ENCODE measurements at places on chromosomes 4 and X.

DNA sequence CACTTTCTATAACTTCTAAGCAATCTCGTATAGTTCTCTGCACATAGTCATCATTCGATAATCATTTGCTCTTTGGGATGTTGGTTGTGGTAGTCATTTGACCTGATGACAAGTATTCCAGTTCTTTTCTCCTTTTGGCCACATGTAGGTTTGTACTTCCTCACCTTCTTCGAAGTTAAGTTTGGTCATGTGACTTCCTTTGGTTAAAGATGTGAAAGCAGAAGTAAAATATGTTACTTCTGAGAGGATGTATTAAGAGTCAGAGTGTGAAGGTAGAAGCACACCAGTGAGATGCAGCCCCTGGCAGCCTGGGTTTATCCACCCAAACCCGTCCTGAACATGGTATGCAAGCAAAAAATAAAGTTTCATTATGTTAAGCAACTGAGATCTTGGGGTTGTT, 48.9 kb upstream of the ZNF518B start:
- no peak for DNase-seq

GRCh38 chr4:93396272-93396671, 432.3 kb upstream of the ATOH1 start:
- DNase-seq: no peak

GRCh38 chr4:190017357-190018200, 9.5 kb downstream of the FRG2 start:
- DNase-seq: no peak

DNA sequence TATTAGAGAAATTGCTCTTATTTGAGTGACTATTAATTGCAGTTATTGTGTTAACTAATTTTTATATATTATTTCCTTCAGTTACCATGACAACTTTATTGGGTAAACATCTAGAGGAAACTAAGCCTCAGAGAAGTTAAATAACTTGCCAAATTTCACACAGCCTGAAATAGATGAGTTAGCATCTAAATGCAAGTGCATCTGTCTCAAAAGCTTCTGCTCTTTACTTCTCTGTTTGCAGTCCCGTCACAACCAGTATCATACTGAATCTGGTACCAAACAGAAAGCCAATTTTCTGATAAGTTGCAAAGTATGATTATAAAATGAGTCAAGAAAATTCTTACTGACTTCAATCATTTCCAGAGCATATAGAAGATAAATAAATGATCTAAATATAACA, 1544.9 kb upstream of the PCDH7 start:
- DNase-seq: no peak

DNA sequence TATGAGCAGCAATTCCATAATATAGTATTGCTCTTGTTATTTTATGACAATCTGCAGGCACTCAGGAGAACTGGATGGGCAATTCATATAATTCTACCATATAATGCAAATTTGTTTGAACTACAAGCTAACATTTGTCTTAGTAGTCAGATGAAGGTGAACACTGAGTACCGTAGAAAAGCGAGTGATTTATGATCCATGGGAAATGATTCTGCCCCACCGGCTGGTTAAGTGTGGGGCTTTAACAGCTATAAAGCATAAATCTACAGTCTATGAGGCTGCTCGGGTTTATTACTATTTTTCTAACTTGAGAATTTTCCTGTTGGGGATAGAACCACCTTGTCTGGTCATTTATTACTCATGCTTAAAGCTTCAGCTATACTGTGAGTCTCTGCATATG, 275.5 kb downstream of the PCDH10 start:
- no peak for DNase-seq

DNA sequence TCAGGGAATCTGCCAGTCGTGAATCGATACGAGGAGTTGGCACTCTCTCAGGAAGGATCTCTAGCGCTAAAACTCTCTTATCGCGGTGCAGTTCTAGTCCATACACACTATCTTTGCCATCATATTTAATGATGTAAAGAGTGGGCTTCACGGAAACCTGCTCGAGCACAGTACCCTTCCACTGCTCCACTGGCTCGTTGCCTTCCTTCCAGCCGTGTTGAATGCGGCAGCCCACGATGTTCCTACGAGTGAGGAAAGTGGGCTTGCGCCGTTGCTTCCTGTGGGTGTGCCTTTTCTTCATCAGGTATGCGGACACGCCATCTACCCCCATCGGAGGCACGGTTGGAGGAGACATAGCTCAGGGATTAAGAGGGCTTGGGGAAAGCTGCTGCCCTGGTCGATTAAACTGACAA, 661 bp downstream of the SPIN4 start:
- no peak for DNase-seq

DNA sequence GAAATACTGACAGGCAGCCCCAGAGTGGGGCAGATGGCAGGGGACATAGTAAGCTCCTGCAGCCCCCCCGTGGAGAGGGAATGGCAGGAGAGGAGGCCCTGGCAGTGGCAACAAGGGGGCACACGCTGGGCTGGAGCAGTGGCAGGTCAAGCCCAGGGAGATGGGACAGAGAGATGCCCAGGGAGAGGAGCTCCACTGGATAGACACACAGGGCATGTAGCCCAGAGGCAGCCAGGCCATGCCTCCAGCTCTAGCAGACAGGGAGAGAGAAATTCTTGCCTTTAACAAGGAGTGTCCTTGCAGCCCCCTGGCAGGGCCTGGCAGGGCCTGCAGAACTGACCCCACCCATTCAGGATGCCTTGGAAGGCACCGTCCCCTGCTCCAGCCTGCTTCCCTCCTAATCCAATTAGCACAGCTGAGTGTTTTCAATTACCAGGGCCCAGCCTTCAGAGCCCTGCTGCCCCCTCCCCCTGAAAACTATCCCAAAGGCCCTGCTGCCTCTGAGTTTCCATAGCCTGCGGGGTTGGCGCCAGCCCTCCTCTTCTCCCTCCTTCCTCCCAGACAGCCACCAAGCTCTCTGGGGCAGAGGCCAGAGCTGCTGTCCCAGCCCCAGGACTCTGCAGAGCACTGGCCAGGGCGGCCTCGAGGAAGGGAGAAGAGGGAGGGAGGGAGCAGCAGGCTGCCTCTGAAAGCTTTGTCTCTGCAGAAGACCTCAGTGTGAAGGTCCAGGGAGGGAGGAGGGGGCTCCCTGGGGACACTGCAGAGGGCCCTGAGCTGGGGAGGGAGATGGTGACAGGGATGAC, 12.5 kb downstream of the L1CAM start:
- DNase-seq: no peak

GRCh38 chrX:110671068-110671803, 124.4 kb downstream of the CHRDL1 start:
- no peak for DNase-seq

DNA sequence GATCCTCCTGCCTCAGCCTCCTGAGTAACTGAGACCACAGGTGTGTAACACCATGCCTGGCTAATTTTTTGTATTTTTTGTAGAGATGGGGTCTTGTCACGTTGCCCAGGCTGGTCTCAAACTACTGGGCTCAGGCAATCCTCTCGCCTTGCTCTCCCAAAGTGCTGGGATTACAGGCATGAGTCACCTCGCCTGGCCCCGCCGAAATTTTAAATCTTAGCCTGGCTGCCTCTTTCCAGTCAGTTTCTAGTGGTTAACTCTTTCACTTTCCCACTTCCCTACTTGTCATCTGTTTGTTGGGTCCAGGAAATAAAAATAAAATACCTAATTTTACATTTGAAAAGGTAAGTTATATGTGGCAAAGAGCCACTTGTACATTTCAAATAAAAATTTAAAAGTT, 62.4 kb downstream of the TMEM165 start:
- no peak for DNase-seq

DNA sequence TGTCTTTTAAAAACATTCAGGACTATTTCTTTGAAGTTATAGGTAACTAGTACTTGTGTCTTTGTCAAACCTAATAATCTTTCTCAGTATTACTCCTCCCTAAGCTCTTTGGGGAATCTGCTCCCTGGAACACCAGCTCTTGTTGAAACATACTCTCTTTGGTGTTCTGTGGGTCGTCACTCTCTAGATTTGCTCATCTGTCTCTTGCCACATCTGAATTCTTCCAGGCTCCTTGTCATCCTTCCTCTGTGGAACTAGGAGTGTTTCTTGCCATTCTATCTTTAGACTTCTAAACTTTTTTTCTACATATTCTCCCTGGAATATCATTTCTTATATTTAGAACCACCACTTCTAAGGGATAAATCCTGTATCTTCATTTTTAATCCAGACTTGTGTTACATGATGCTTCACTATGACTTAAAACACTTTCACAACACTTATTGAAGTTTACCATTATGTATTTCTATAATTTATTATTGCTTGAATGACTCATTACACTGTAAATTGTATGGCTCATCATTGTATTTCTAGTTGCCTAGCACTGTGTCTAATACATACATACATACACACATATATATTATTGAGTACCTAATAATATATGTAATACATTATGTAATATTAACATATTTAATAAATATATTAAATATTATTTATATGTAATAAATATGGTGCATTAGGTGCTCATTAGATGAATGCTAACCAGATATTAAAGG, 186.1 kb downstream of the TMA16 start:
- no peak for DNase-seq

- DNase-seq: no peak
These were observed 88.0 kb downstream of the ATP11C start for GRCh38 chrX:139844884-139845283.

DNA sequence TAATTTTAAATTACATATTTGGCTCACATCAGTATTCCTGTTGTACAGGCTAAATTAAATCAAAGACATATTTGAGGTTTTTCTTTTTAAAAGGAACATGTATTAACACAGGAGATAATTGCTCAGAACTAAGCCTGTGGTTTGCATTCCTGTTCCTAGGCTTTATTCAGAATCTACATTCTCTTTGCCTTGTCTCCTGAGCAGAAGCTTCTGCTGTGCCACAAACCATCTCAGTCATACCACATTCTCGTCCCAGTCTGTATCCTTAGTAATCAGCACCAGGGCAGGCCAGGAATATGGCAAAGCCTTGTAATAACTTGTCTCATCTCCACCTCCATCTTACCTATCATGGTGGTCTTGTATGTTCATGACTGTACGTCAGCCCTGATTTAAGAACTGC, 162.8 kb downstream of the ARHGAP24 start:
- DNase-seq: no peak

- no peak for DNase-seq
These were observed 188.7 kb upstream of the VCX start for GRCh38 chrX:7654316-7654715.

GRCh38 chr4:168484626-168485025, 4.3 kb upstream of the DDX60L start:
- no peak for DNase-seq

GRCh38 chr4:79178760-79179159, 147.1 kb downstream of the NAA11 start:
- DNase-seq: no peak

DNA sequence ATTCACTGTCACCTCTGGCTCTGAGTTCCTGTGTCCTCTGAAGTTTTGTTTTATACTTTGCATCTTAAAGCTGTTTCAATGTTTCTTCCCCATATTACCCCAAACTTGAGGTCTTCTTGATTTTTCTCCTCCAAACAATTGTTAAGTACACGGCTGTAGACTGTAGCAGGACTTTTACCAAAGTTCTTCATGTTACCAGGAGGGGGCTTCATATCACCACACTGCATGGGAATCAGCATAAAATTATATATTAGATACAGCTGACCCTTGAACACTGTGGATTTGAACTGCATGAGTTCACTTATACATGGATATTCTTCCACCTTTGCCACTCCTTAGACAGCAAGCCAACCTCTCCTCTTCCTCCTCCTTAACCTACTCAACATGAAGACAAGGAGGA, 56.6 kb downstream of the SPATA18 start:
- DNase-seq: no peak

DNA sequence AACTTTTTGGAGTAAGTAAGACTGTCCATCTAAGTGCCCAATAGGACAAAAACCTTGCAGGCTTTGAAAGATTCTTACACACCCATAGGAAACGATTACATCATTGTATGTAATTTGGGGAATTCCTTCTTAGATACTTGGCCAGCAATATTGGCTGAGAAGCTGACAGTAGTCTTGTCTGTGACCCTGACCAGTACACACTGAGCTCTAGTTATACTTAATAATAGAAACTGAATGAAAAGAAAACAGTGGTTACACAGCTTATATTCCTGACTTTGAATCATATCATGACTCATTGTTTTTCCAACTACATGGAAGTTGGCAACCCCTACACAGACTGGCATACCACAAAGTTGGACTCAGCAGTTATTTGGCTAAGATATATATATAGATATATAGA, 7.1 kb upstream of the TLR2 start:
- no peak for DNase-seq

DNA sequence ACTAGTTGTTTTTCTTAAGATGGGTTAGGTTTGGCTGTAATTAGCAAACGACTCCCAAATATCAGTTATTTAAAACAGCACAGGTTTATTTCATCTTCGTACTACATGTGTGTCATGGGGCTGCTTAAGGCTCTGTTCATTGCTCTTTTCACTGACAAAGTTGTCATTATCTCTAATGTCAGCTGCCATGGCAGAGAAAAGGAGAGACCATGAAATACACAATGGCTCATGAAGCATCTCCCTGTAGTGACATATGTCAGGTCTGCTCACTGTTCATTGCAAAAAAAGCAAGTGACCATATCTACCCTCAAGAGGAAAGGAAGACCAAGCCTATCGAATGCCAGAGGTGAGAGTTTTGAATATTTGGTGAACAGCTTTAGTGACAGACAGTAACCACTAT, 52.2 kb upstream of the PCDH7 start:
- no peak for DNase-seq

- no peak for DNase-seq
These were observed 595.9 kb downstream of the ADGRL3 start for GRCh38 chr4:61795998-61796397.

DNA sequence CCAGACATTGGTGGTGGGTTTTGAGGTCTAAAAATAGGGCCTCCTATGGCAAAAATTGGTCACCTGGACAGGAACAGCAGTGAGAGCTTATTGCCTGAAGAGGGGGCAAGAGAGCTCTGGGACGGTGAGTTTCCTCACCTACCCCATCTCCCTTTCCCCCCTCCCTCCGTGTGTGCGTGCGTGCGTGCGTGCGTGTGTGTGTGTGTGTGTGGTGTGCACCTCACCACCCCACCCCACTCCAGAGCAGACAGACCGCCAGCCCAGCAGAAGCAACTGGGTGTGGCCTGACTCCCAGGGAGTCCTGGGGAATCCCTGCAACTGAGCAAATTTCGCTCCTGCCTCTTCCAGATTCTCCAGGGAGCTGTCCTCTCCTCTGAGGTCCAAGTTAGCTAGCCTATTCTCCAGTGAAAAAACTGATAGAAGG, 44.7 kb downstream of the PRPS1 start:
- DNase-seq: peak; percentile 62

GRCh38 chr4:82754513-82755165, 44.0 kb downstream of the SCD5 start:
- DNase-seq: no peak

DNA sequence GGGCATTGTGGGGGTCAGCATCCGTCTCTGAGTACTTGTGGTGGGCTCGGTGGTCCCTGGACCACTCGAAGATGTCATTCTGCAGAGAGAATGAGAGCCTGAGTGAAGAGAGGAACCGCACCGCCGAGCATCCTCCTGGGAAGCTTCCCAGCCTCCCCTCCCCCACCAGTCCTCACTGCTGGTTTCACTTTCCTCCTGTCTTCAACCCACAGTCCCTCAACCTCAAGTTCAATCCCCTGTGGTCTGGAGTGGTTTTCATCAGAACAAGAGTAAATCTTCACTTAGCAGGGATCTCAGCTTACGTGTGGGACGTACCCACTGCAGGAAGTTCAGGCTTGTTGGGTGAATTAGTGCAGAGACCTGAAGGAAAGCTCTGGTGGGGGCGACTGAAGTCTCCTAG, 117.8 kb downstream of the SCD5 start:
- DNase-seq: no peak

- DNase-seq: no peak
These were observed 132.2 kb downstream of the SLC10A7 start for GRCh38 chr4:146389561-146389960.

Data from activated CD8-positive, alpha-beta memory T cell treated with anti-CD3 and anti-CD28 coated beads for 48 hours (primary cell).